ENCODE measurements at places on chromosomes 12 and 14. TPM values are rescaled to one million over a fixed set of nuclear protein-coding genes. Genes with fewer than 3 reads are reported as not detected.

Gene KTN1
- total RNA-seq = 250 TPM

Gene CCDC196
- not detected for total RNA-seq

Gene VRTN
- total RNA-seq = not detected

Gene BRAP
- 13.2 TPM for total RNA-seq

Gene SLC25A47
- not detected for total RNA-seq

Gene PMCH
- total RNA-seq = not detected

Gene MAP1LC3B2
- 1.4 TPM for total RNA-seq

Gene MAPK1IP1L
- 79.7 TPM for total RNA-seq

Gene AMN
- total RNA-seq = 21.8 TPM

Gene BTG1
- 111 TPM for total RNA-seq

Gene SDSL
- 26.6 TPM for total RNA-seq

Gene CPNE6
- total RNA-seq = not detected

Measured in PC-9 (cell line).